Activated CD4-positive, alpha-beta T cell treated with anti-CD3 and anti-CD28 coated beads for 48 hours (primary cell): ENCODE measurements at places on chromosomes 2 and 18.

- DNase-seq = no peak
Observed at GRCh38 chr2:9570182-9571060, 14.8 kb upstream of the ADAM17 start.

DNA sequence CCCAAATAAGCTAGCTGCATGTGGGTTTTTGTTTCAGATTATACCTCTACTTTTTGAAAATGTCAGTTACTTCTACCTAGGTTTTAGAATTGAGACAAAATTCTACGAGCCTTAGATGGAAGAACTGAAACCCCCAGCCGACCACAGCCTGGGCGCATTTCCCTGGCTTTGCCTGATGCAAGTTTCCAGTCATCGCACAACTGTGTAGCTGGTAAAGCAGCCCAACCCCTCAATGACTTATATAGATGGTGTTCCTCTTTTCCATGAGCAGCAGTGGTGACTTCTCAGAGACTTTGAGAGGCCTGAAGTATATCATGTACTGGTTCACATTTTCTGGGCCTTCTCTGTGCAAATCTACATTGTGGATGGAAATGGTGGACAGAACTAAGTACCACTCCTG, 515.4 kb upstream of the RAB6C start:
- DNase-seq = no peak

DNA sequence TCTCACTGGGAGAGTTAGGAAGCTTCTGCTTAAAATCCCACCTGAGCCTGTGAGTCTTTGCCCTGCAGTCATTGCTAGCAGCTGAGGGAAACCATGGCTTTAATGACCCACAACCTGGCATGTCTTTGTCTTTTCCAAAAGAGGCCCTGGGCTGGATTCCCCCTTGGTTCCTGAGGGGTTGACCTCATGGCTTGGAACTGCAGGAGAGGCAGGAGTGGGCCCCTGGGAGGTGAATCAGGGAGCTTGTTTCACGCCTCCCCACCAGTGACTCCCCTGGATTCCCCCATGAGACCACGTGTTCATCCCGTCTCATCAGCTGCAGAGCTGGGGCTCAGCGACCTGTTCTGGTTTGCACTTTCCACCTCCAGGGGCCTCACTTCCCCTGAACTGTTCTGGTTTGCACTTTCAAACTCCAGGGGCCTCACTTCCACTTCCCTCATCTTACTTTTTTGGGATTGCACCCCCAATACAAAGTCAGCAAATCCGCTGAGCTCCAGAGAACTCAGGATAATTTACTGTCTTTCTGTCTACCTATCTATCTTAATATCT, 58.5 kb upstream of the TMEM18 start:
- no peak for DNase-seq

DNA sequence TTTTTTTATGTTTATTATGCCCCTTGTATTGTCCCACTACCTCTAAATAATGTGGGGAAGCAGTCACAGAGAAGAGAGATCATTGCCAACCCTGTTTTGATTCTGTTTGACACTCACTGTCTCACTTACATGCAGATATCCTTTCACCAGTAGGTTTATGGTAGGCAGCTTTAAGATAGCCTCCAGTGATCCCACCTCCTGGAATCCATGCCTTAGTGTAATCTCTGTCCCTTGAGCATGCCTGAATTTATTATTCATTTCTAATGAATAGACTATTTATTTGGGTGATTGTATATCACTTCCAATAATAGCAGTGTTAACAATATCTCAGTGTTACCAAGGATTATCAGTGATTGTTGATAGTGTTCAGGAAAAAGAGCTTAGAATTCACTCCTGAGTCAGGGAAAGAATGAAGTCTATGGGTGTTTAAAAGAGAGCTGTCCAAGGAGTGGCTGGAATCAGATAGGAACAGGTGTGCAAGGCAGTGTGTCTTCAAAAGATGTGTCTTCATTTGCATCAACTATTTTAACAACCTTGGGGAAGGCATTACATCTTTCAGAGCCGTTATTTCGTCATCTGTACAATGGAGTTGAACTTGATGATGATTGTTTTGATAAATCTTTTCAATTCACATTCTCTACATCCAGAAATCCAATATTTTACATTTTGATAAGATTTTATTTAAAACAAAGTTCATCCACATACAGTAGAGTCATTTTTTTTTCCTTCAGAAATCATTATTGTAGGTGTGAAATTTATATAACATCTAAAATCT, 31.9 kb downstream of the PKP4 start:
- no peak for DNase-seq

DNA sequence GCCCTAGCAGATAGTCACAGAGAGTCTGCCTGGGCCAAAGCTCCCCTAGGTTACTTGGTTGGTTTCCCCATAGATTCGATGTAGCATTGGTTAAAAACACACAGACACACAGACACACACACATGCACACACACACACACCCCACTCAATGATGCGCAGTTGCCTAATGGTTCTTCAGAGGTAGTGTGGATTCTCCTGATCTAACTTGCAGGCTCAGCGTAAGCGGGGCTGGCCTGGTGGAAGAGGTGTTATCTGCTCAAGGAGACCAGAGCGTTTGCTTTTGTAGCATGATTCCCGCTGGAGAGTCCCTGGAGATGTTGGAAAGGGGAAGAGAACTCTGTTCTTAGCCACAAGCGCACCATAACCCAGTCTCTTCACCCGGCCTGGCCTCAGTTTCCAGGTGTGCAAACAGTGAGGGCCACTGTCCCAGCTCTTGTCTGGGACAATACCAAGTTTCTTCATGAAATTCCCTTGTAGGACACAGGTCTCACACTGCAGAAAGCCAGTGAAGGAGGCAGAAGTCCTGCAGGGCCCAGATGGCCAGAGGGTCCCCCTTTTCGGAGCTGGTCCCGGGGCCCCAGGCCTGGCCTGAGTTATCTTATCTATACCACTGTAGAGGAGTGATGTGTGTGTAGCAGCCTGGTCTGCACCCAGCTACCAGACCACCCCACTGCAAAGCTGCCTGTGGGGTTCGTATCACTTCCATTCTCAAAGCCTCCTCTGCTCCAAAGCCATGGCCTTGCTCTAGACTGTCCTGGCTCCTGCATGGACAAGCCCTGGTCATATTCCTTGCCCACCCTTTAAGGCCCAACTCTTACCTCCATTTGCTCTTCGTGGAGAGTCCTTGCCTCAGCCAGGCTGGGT, 3.7 kb downstream of the ACKR3 start:
- no peak for DNase-seq
